ENCODE measurements at places on chromosomes 4 and X. TPM values are rescaled to one million over a fixed set of nuclear protein-coding genes. Genes with fewer than 3 reads are reported as not detected.

SCD5 gene
- 7.1 TPM for total RNA-seq

CFI gene
- 22.6 TPM for total RNA-seq

GABRQ gene
- total RNA-seq, result not detected

HSFX1 gene
- 2.3 TPM for total RNA-seq

HPSE gene
- 3.9 TPM for total RNA-seq

DCX gene
- total RNA-seq, result not detected

OTC gene
- 0.32 TPM for total RNA-seq

GRCh38 chrX:115378471-115378870 lies 89.0 kb downstream of the LUZP4 start:
- DNase-seq, result no peak

GRCh38 chrX:7059859-7060258 lies 87.7 kb upstream of the STS start:
- DNase-seq, result no peak

- no peak for DNase-seq
Observed at GRCh38 chr4:171981185-171981584, 168.0 kb downstream of the GALNTL6 start.

GRCh38 chr4:36677874-36678273 lies 396.5 kb downstream of the DTHD1 start:
- DNase-seq, result no peak

GRCh38 chr4:43348591-43348990 lies 456.1 kb downstream of the GRXCR1 start:
- no peak for DNase-seq

- DNase-seq, result no peak
Observed at GRCh38 chr4:75141162-75141561, 208.2 kb downstream of the PARM1 start.

DNA sequence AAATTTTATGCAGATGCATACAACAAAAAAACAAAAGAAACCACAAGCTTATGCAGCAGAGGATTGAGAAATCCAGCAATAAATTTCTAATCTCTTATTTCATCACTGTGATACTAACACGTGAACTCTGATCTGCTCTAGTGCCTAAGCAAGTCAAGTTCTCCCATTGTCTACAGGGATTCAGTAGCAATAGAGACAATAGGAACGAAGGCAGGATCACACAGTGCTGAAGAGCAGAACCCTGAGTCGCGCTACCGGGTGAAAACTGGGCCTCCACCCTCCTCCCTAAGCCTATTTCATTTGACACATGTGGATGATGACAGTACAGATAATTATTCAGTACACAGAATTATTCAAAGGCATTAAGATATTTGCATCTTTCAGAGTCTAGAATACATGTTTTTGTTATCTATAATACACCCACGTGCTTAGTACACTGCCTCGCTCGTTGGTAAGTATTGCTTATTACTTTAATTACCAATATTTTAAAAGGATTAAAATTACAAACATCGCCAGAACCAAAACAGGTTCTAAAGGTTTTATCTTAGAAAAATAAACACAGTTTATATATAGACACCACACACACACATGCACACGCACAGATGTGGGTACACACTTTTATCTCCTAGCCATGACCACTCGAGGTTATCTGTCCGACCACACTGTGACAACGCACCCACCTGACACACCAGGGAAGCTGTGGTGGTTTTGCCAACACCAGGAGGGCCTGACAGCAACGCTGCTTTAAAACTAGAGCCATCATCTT lies 60.1 kb downstream of the RFC1 start:
- no peak for DNase-seq

GRCh38 chrX:43693602-43694406 lies 37.7 kb downstream of the MAOA start:
- no peak for DNase-seq

GRCh38 chrX:66014084-66014483 lies 25.8 kb downstream of the VSIG4 start:
- no peak for DNase-seq

- no peak for DNase-seq
Observed at GRCh38 chr4:172666711-172667368, 501.8 kb upstream of the GALNT7 start.

DNA sequence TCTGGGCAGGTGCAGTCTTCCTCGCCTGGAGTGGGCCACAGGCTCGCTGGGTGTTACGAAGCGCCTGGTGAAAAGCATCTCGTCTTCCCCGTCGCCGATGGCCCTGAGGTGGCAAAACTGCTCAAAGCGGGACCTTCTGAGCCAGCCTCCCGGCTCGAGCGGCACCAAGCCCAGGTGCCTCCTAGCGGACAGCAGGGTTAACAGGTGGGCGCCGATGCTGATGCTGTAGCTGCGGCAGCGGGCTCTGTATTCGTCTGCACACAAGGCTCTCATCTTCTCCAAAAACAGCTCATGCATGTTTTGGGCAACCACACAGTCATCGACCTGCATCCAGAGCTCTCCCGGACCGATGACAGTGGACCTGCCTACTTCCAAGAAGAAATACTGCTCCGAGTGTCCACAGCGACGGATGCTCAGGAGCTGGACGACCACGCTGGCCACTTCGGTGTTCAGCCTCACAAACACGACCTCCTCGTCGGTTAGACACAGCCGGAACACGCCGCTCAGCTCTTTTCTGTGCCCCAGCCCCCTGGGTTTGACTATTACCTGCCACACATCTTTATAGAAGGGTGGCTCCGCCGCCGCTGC lies 1.2 kb downstream of the IRS4 start:
- DNase-seq, result no peak

DNA sequence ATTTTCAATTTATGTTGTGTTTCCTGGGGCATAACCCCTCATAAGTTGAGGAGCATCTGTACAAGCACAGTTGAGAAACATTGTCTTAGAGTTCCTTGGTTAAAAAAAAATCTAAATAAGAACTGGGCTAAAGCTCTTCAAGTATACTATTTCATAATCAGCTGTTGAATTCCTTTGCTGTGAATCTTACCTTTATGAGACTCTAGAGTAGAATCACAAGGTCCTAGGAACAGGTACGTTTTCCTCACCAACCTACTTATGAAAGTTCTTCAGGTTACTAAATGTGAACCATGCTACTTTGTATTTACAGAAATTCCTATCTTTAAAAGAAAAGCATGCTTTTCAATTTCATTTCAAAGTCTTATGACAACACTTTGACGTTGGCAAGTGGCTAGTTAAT lies 20.9 kb upstream of the SOD3 start:
- DNase-seq, result no peak

Measured in left cardiac atrium (tissue), 4 donors.